ENCODE measurements at places on chromosomes 4 and X. TPM values are rescaled to one million over a fixed set of nuclear protein-coding genes. Genes with fewer than 3 reads are reported as not detected.

CENPU gene
- total RNA-seq: 4.0 TPM

DMRTC1B gene
- total RNA-seq: not detected

COL25A1 gene
- total RNA-seq: under 0.01 TPM

FAM90A26 gene
- total RNA-seq: not detected

TNMD gene
- not detected for total RNA-seq

FTHL17 gene
- total RNA-seq: not detected

SSX1 gene
- total RNA-seq: not detected

TLR6 gene
- 0.11 TPM for total RNA-seq

APELA gene
- not detected for total RNA-seq

WDFY3 gene
- total RNA-seq: 74.3 TPM

LIMCH1 gene
- 29.8 TPM for total RNA-seq

TMPRSS11F gene
- not detected for total RNA-seq

LRPAP1 gene
- total RNA-seq: 94.2 TPM

LINC00632 gene
- total RNA-seq: 0.09 TPM

PAK3 gene
- 1.7 TPM for total RNA-seq

UGT2A1 gene
- not detected for total RNA-seq

RNF150 gene
- 0.17 TPM for total RNA-seq

MBNL3 gene
- total RNA-seq: 0.26 TPM

PTPN13 gene
- 0.98 TPM for total RNA-seq

GAGE2A gene
- total RNA-seq: not detected

DCAF12L1 gene
- not detected for total RNA-seq

TCEAL2 gene
- total RNA-seq: not detected
